Stimulated activated CD8-positive, alpha-beta memory T cell treated with anti-CD3 and anti-CD28 coated beads, Interleukin-15, amount 100 ng/mL, for 4 hours (primary cell): ENCODE measurements at places on chromosomes 7 and 10.

DNA sequence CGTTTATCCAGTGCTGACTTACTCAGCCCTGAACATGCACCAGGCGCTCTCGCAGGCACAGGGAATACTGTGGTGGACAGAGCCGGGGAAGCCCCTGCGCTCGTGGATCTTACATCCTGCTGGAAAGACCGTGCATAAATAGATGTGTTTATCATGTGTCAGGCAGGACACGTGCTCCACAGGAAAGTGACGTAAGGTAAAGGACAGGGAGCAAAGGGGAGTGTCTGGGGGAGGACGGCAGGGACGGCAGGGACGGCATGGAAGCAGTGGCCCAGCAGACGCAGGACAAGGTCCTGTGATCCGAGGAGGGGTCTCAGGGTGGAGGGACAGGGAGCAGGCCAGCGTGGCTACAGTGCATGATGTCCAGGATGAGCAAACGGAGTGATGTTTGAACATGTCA is 410.5 kb downstream of the PAXIP1 start:
- DNase-seq: no peak

GRCh38 chr7:68833422-68833821 is 764.9 kb upstream of the AUTS2 start:
- DNase-seq: no peak

DNA sequence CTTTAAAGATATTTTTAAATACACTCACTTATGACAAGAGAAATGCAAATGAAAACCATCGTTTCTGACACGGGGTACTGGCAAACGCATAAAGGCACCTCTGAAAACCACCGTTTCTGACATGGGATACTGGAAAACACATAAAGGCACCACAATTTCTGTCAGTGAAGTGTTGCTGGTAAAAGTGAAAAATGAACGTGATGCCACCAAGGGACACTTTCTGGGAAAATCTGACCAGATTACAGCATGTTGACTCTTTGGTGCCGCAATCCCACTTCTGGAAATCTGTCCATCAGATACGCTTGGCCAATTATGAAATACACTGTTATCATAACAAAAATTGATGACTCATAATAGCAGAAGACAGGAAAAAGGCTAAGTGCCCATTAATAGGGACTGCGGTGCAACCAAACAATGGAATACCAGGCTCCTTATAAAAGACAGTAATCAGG is 131.7 kb downstream of the ZMYND11 start:
- no peak for DNase-seq

- DNase-seq: no peak
Measured at GRCh38 chr10:497898-498451, 191.5 kb downstream of the DIP2C start.

GRCh38 chr7:77859343-77859742 is 60.8 kb downstream of the PHTF2 start:
- no peak for DNase-seq

DNA sequence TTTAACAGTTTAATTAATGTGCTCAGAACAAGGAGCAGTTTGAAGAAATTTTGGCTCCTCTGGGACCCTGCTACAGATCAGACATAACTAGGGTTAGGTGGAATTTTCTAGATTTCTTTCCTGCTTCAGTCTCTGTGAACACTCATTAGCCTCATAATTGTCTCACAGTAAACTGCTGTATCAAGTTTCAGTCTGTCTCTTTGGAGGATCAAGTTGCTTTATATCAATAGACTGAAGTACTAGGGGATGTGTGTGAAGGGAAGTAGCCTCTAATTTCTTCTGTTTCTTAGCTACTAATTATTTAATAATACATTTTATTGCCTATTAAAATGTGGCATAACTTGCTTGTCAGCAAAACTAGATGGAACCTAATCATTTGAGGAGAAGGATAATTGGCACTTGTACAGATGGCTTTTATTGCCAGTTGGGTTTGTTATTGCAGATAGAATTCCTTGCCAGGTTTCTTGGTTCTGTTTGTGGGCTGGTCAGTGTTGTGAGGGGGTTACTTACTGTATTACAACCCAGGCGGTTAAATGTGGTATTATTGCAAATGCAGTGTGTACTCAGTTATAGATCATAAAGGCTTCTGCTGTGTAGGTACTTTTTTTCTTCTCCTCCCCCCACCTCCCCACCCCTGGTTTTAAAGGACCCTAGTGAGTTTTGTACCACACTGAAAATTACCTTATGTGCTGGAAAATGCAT is 758.0 kb downstream of the AUTS2 start:
- no peak for DNase-seq

DNA sequence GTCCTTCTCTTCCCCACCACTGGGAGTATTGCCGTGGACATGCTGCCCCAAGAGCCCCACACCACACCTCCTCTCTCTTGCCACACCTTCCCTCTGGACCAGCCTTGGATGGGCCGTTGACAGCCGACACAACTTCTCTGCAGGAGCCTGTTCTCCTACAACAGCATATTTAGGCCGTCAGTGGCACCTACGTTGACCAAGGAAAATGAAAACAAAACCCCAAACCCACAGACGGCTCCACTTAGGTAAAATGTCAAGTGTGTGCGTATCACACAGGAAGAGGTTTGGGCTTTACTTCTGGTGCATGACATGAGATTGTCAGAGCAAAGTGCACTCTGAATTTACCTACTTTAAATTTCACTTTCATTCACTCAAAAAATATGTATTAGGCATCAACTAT is 246.6 kb downstream of the ZMYND11 start:
- DNase-seq: no peak

GRCh38 chr10:16905320-16905719 is 88.1 kb upstream of the RSU1 start:
- DNase-seq: no peak

- DNase-seq: no peak
Measured at GRCh38 chr10:60271319-60272040, 118.2 kb downstream of the ANK3 start.

GRCh38 chr10:124708922-124709520 is 35.2 kb downstream of the FAM53B start:
- DNase-seq: no peak

DNA sequence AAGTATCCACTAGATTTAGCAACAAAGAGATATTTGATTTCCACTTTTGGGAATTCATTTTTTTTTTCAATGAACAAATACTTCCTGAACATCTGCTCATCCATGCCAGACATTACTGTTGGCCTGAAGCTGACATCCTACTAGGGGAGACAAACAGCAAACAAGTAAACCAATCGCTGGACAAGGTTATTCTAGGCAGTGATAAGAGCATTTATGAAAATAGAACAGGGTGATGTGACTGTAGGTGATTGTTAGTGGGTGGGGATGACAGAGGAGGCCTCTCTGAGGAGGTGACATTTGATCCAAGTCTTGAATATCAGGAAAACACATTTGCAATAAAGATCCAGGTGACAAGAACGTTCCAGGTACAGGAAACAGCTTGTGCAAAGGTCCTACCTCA is 89.1 kb upstream of the FAM180A start:
- DNase-seq: no peak

DNA sequence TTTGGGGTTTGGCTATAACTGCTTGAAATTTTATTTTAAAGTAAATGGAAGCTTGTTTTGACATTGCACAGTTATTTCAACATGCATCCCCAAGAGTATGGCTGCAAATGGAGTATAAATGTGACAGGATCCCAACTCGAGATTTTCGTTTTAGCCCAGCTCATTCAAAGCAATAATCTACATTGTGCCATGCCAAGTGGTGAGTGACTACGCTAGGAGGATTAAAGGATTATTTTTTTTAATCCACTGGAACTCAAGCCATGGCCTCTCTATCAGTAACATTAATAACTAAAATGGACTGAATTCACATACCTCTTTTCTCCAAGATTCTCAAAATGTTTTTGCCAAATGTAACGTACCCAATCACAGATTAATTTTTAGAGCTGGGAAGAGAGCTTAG is 60.6 kb upstream of the AUTS2 start:
- DNase-seq: no peak

DNA sequence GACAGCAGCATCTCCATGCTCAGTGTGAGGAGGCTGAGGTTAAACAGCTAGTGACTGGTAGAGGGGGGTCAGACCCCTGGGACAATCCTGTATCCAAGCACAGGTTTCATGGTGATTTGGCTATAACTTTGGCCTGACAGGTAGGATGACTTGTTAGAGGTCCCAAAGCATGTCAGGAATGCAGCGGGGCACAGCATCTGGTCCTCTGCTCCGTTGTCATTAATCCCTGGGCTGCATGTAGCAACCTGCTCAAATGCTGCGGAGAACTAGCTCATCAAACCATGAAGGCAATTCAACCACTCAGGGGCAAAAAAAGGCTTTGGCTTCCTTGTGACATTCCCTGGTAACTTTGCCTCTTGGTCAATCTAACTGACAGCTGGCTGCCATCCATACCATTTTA is 26.8 kb downstream of the WNT2 start:
- DNase-seq: no peak

- no peak for DNase-seq
Measured at GRCh38 chr7:77944183-77945182, 145.9 kb downstream of the PHTF2 start.

- no peak for DNase-seq
Measured at GRCh38 chr7:77566421-77566820, 29.3 kb downstream of the PTPN12 start.

DNA sequence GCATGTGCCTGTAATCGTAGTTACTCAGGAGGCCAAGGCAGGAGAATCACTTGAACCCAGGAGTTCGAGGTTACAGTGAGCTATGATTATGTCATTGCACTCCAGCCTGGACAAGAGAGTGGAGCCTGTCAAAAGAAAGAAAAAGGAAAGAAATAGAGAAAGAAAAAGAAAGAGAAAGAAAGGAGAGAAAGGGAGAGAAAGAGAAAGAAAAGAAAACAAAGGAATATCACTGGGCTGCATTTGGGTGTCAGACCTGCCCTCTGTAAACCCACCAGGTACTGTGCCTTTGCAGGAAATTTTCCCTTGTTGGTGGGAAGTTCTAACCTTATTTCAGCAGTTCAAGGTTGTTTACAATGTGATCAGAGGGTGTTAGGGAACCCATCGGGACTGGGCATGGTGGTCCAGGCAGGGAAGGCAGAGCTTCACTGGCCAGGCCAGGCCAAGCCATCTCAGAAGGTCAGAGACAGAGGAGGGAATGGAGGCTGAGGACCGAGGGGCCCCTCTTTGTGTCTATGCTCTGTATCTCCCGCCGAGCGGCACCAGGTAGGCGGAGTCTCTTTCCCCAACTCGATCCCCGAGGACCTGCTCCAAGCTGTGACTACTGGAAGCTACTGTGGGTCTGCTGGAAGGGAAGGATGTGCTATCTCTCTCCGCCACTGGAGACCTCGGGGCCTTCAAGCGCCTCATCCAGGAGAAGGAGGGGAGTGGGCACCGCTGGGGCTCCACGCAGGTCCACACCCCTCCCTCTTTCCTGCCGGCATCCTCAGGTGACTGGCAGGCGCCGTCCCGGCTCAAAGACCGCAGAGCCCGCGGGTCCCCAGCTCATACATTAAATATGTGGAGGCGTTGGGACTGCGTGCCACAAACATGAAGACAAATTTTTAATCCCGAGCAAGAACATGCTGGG is 15.2 kb upstream of the KAZALD1 start:
- no peak for DNase-seq

DNA sequence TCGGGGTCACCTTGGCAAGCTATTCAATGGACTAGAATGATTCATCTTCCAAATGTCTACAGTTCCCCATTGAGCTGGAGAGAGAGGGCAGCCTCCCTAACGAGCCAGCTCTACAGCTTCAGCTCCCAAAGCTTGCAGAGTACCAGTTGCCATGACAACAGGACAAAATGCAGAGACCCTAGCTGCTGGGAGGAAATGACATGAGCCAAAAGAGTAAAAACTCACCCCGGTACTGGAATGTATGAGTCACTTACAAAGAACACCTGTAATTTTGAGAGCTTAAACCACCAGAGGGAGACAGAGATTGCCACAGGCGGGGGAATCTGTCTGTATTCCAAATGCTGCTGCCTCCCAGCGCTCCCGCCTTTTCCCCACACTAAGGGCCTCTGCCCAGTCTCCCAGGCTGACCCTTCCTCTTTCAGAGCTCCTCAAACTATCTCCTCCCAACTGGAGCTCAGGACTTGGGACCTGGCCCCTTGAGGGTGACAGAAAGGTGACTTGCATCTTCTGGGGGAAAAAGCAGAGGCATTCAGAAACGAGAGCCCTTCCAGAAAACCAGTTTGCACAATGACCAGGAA is 95.5 kb downstream of the CUL2 start:
- peak; percentile 4 for DNase-seq
